ENCODE measurements at places on chromosomes 1 and 21. TPM values are rescaled to one million over a fixed set of nuclear protein-coding genes. Genes with fewer than 3 reads are reported as not detected.

The PHC2 gene
- 52.7 TPM for total RNA-seq

- no peaks in the 10 kb centered on the region for H3K4me1 ChIP-seq
- no peak for DNase-seq
- no peaks in the 10 kb centered on the region for H3K27me3 ChIP-seq
- no peak overlapping the region for H3K4me3 ChIP-seq
Observed at GRCh38 chr1:30506291-30507015, 216.9 kb downstream of the MATN1 start.

- no peaks in the 10 kb centered on the region for H3K36me3 ChIP-seq
- H3K27ac ChIP-seq: no peak overlapping the region
- H3K4me3 ChIP-seq: no peak overlapping the region
Observed at GRCh38 chr1:150788946-150789345, 19.1 kb downstream of the CTSK start.

The IPO9 gene
- total RNA-seq: 13.0 TPM

GRCh38 chr21:37155186-37155585 lies 82.1 kb downstream of the TTC3 start:
- H3K4me1 ChIP-seq: peaks cover 38% of the 10 kb centered on the region
- H3K4me3 ChIP-seq: no peak overlapping the region
- no peak overlapping the region for H3K27ac ChIP-seq
- H3K36me3 ChIP-seq: no peaks in the 10 kb centered on the region
- no peak for DNase-seq
- no peaks in the 10 kb centered on the region for H3K27me3 ChIP-seq

The S1PR1 gene
- 12.7 TPM for total RNA-seq

DNA sequence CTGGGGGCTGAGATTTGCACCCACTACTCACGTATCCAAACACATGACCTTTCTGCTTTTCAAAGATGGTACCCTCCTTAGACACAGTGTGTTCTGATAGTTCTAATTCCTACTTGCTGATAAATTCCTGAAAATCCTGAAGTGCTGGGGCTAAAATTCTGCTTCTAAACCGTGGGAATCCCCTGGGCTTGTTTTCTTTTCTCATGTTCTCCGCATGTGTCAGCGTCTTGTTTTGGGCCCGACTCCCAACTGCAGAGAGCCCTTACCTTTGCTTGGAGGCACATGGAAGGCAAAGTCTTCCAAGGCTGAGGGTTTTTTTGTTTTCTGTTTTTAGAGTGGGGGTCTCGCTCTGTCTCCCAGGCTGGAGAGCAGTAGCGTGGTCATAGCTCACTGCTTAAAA lies 27.2 kb downstream of the PSMG1 start:
- no peak overlapping the region for H3K27ac ChIP-seq
- no peaks in the 10 kb centered on the region for H3K36me3 ChIP-seq
- no peaks in the 10 kb centered on the region for H3K27me3 ChIP-seq
- no peaks in the 10 kb centered on the region for H3K4me1 ChIP-seq
- no peak overlapping the region for H3K4me3 ChIP-seq

The PROK1 gene
- not detected for total RNA-seq

DNA sequence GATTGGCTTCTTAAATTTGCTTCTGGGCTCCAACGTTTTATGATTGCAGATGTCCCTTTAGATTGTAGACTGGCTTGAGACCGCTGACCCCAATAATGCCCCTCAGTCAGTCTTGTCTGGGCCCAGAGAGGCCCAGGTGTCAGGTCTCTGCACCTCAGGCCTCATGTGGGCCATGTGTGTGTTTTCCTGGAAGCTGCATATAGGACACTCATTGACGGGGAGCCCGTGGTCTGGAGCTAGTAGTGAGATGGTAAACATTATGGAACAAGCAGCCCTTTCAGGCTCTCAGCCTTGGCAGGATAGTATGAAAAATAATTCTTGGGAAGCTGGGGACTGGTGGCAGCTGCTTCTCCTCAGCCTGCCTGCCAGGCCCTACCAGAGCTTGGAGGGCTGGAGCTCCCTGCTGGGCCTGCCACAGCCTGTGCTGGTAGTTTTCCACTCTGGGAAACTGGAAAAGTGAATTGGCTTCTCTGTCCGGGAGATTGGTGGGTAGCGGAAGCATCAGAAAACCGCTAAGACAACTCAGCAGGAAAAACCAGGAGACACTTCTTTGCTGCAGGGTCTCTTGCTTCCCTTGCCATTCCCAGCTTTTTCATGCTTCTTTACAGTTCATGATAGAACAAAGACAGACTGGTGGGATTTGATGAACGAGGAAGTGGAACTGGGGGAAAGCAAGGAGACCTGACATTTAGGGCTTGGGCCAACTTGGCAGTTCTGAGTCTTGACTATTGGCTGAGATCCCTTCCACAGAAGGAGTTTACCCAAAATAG lies 57.8 kb upstream of the HSD17B7 start:
- no peaks in the 10 kb centered on the region for H3K36me3 ChIP-seq
- H3K27ac ChIP-seq: peak overlapping the region; percentile 76
- H3K27me3 ChIP-seq: no peaks in the 10 kb centered on the region
- H3K4me3 ChIP-seq: no peak overlapping the region

GRCh38 chr1:215539803-215540570 lies 27.1 kb upstream of the KCTD3 start:
- no peaks in the 10 kb centered on the region for H3K27me3 ChIP-seq
- peak; percentile 18 for DNase-seq
- no peak overlapping the region for H3K4me3 ChIP-seq
- peaks cover 5% of the 10 kb centered on the region for H3K4me1 ChIP-seq

The NSUN4 gene
- total RNA-seq: 5.6 TPM

DNA sequence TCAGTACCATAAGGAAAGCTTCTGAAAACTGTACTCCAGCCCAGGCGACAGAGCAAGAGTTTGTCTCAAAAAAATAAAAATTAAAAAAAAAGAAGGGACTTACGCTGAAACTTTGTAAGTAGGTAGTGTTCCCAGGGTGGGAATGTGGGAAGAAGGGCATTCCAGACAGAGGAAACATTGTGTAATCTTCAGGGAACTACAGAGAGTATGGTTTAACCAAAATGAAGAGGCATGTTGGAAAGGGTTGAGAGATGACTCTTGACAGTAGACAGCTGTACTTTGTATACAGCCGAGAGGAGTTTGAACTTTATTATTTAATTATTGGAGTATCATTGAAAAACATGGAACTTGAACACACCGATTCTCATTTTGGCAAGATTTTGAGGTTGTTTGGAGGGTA lies 43.0 kb downstream of the PPP2R5A start:
- no peak for DNase-seq
- H3K4me1 ChIP-seq: no peaks in the 10 kb centered on the region

DNA sequence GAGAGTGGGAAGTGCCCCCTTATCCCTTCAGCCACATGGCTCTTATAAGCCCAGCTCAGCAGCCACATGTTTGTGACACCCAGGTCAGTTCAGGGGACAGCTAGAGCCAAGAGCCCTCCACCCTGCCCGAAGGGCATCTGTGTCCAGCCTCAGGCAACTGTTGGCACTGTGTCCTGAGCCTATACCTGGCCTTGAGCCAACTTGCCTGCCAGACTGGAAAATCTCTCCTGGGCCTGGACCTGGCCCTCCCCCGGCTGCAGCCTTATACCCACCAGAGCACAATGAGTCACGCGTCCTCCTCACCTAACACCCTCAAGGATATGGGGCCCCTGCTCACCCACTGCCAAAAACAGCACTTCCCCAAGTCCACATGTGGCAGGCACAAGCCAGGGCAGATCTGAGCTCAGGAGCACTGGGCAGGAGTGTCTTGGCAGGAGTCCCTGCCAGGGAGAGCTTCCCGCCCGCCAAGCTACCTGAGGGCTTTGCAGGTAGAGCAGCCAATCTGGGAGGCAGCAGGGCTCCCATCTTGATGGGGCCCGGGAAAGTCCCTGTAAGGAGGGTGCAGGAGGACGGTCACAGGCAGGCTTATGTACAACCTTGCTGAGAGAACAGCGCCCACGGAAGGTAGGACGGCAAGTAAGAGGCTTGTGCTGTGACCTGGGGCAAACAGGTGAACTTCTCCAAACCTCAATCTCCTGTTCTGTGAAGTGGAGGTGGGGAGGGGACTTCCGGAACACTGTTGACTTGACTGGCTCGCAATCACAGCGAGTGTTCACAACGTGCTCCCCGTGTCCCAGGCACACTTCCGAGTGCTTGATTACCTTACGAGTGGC lies 19.8 kb upstream of the HSPG2 start:
- no peaks in the 10 kb centered on the region for H3K36me3 ChIP-seq
- no peak overlapping the region for H3K4me3 ChIP-seq
- H3K27ac ChIP-seq: peak overlapping the region; percentile 77
- peak; percentile 66 for DNase-seq
- no peaks in the 10 kb centered on the region for H3K27me3 ChIP-seq
- H3K4me1 ChIP-seq: peaks cover 7% of the 10 kb centered on the region

The DMRTA2 gene
- not detected for total RNA-seq

DNA sequence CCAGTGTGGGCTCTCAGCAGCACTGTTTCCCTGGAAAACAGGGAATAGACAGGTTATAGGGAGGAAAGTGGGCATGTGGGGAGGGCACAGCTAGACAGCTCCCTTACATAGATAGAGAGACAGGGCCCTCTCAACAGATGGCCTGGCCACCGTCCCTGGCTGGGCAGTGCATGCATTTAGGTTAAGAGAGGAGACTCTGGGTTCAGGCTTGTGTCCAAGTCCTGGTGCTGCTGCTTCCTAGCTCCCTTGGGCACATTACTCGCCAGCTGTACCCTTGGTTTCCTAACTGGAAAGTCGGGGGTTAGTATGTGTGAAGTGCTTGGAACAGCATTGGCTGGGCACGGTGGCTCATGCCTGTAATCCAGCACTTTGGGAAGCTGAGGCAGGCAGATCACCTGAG lies 9.1 kb downstream of the PLOD1 start:
- no peak overlapping the region for H3K4me3 ChIP-seq
- H3K27ac ChIP-seq: no peak overlapping the region
- no peak for DNase-seq
- no peaks in the 10 kb centered on the region for H3K4me1 ChIP-seq
- no peaks in the 10 kb centered on the region for H3K36me3 ChIP-seq

- no peak overlapping the region for H3K4me3 ChIP-seq
- no peak for DNase-seq
- H3K4me1 ChIP-seq: no peaks in the 10 kb centered on the region
- H3K27me3 ChIP-seq: no peaks in the 10 kb centered on the region
- no peak overlapping the region for H3K27ac ChIP-seq
Observed at GRCh38 chr1:229454056-229454455, 20.2 kb upstream of the ACTA1 start.

- no peak overlapping the region for H3K27ac ChIP-seq
- DNase-seq: no peak
- peaks cover 13% of the 10 kb centered on the region for H3K4me1 ChIP-seq
- no peak overlapping the region for H3K4me3 ChIP-seq
- no peaks in the 10 kb centered on the region for H3K36me3 ChIP-seq
- no peaks in the 10 kb centered on the region for H3K27me3 ChIP-seq
Observed at GRCh38 chr1:25505656-25506385, 37.6 kb upstream of the LDLRAP1 start.

GRCh38 chr1:224358237-224358636 lies 1.6 kb downstream of the CNIH4 start:
- H3K27me3 ChIP-seq: no peaks in the 10 kb centered on the region
- no peak for DNase-seq
- peaks cover 23% of the 10 kb centered on the region for H3K4me1 ChIP-seq
- H3K27ac ChIP-seq: peak overlapping the region; percentile 86
- peak overlapping the region; percentile 51 for H3K4me3 ChIP-seq

The RGS1 gene
- total RNA-seq: 43.2 TPM

GRCh38 chr1:196611873-196612272 lies 3.6 kb upstream of the KCNT2 start:
- H3K4me3 ChIP-seq: no peak overlapping the region
- no peak for DNase-seq
- H3K36me3 ChIP-seq: no peaks in the 10 kb centered on the region
- peaks cover 12% of the 10 kb centered on the region for H3K27me3 ChIP-seq

The NPHS2 gene
- total RNA-seq: not detected

GRCh38 chr1:110631836-110632620 lies 25.9 kb upstream of the KCNA2 start:
- peaks cover 13% of the 10 kb centered on the region for H3K27me3 ChIP-seq
- H3K36me3 ChIP-seq: no peaks in the 10 kb centered on the region
- no peak for DNase-seq
- peak overlapping the region; percentile 42 for H3K27ac ChIP-seq

The COL16A1 gene
- 57.7 TPM for total RNA-seq

DNA sequence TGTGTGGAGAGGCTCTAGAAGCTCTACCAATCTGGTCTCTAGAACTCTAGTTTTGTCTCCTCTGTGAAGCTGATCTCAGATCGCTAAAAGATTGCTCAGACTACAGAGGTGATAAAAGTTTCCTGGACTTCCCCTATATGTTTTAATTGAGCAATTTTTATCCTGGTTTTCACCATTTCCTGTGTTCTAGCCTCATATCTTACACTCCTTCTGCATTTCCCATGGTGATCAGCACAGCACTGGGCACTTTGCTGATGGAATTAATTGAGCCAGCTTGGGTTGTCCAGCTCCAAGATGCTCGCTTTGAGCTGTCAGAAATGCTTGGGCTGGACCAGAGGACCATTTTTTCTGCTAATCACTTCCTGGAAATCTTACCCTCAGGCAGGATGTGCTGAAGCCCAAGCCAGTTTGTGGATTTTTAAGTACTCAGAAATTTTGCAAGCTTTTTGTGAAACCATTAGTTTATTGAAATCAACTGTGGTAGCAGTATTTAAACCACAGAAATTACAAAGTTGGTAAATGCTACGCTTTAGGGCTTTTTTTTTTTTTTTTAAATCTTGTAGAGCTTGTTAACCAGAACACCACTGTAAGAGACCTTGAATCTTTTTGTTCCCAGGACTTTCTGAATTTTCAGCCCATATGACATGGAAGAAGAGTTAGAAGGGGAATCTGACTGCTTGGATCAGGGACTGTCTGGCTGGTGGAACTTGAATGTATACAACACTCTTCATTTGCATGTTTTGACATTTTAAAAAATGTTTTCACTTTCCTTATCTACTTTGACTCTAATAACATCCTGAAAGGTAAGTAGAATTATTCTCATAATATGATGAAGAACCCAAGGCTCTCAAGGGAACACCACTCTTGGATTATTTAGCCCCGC lies 28.4 kb downstream of the CD48 start:
- peaks cover 5% of the 10 kb centered on the region for H3K4me1 ChIP-seq
- H3K36me3 ChIP-seq: no peaks in the 10 kb centered on the region
- H3K4me3 ChIP-seq: no peak overlapping the region
- H3K27ac ChIP-seq: peak overlapping the region; percentile 21
- no peak for DNase-seq
- no peaks in the 10 kb centered on the region for H3K27me3 ChIP-seq

DNA sequence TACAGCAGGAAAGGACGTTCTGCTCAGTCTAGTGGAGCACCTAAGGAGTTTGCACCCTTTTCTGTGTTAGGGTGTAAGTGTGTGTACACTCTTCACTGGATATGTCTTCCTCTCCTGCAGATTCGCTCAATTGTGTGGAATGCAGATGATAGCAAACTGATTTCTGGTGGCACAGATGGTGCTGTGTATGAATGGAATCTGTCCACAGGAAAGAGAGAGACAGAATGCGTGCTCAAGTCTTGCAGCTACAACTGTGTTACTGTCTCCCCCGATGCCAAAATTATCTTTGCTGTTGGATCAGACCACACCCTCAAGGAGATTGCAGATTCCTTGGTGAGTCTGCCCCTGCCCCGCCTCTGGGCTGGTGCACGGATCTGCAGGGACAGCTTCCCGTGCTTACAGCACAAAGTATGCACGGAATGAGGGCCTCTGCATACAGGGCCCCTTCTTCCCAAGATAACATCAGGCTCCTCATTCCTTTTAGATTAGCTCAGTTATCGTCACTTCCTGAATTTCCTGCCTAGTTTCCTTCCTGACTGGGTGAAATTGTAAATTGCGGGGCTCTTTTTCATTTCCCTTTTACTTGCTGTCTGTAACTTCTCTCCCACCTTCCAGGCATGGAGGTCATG lies 34.6 kb downstream of the CFAP57 start:
- peaks cover 10% of the 10 kb centered on the region for H3K4me1 ChIP-seq
- DNase-seq: no peak
- no peak overlapping the region for H3K27ac ChIP-seq
- no peaks in the 10 kb centered on the region for H3K27me3 ChIP-seq
- no peaks in the 10 kb centered on the region for H3K36me3 ChIP-seq

GRCh38 chr1:87263281-87263680 lies 65.4 kb upstream of the LMO4 start:
- no peaks in the 10 kb centered on the region for H3K4me1 ChIP-seq
- no peak overlapping the region for H3K4me3 ChIP-seq
- H3K36me3 ChIP-seq: no peaks in the 10 kb centered on the region
- no peaks in the 10 kb centered on the region for H3K27me3 ChIP-seq

Measured in transverse colon (tissue), 4 donors.